Stimulated activated CD4-positive, alpha-beta T cell treated with anti-CD3 and anti-CD28 coated beads, Interleukin-4, amount 100 ng/mL, for 1 hour (primary cell): ENCODE measurements at places on chromosomes 6 and 20.

DNA sequence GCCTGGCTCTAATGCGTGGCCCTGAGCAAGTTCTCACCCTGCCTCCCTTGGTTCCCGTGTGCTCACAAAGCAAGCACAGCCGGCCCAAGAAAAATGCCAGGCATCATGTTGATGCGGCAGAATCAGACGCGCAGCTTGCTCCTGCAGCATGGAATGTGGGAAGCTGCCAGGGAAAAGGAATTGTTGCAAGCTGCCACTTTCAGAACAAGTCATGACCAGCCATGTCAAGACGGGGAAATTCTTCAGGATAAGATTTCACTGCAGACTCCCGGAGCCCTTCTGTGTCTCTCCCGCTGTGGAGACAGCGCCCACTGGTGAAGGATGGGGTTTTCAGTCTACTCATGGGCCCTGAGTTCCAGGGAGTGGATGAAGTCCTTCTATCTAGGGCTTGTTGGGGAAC is 4.6 kb downstream of the DACT2 start:
- DNase-seq = no peak

DNA sequence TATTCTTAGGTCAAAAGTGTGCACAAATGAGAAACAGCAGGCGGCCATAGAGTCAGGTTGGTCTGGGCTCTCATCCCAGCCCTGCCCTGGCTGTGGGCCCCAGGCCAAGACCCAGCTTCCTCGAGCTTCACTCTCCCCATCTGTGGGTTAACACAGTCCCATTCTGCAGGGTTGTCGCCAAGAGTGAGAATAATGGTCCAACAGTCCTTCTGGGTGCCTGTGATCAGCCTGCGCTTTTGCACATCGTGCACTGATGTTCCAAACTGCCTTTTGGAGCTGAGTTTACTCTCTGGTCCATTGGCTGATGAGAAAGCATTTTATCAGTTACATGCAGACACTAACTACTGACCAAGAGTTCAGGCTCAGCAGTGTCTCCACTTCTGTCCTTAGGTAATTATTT is 82.6 kb downstream of the INSM1 start:
- no peak for DNase-seq

DNA sequence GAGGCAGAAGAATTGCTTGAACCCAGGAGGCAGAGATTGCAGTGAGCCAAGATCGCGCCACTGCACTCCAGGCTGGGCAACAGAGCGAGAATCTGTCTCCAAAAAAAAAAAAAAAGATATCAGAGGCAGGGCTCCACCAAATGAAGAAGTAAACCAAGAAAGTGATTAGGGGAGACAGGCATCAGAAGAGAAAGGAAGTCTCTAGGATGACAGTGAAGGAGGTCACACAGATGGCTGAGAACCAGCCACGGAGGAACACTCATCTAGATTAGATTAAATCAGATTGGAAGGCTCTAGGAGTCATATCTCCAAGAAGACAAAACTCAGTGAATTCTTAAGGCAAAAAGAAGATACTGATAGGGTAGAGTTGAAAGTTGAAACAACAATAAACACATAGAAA is 102.2 kb upstream of the CCDC28A start:
- no peak for DNase-seq

DNA sequence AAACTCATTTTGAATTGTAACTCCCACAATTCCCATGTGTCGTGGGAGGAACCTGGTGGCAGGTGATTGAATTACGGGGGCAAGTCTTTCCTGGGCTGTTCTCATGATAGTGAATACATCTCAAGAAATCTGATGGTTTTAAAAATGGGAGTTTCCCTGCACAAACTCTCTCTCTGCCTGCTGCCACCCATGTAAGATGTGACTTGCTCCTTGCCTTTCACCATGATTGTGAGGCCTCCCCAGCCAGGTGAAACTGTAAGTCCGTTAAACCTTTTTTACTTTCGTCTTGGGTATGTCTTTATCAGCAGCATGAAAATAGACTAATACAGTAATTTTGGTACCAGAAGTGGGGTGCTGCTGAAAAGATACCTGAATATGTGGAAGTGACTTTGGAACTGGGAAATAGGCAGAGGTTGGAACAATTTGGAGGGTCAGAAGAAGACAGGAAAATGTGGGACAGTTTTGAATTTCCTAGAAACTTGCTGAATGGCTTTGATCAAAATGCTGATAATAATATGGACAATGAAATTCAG is 41.4 kb upstream of the SAMHD1 start:
- no peak for DNase-seq

- DNase-seq = no peak
Observed at GRCh38 chr6:155959898-155960495, 504.4 kb upstream of the NOX3 start.

GRCh38 chr20:16205507-16205906 is 367.7 kb downstream of the KIF16B start:
- no peak for DNase-seq

GRCh38 chr6:166855416-166855815 is 100.9 kb downstream of the RNASET2 start:
- DNase-seq = no peak
